ENCODE measurements at places on chromosomes 5 and 9.
A peak's percentile ranks its signal among the peaks of the same experiment; 100 is the strongest.

DNA sequence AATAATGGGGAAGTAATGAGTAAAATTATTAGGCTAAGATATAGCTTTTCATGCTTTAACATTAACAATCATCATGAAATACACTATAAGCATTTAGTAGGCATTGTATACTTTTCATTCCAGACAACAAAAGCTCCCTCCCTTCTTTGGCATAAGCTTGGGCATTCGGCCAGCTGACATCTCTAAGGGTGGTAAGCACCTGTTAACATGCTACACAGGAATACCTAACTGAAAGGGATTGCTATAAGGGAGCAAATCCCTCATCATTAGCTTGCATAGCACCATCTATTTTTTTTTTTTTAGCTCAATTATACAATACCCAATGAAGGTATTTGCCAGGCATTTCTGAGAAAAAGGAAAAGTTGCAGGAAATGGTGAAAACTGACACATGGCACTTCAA lies 16.6 kb downstream of the STRBP start:
- DNase-seq: no peak

DNA sequence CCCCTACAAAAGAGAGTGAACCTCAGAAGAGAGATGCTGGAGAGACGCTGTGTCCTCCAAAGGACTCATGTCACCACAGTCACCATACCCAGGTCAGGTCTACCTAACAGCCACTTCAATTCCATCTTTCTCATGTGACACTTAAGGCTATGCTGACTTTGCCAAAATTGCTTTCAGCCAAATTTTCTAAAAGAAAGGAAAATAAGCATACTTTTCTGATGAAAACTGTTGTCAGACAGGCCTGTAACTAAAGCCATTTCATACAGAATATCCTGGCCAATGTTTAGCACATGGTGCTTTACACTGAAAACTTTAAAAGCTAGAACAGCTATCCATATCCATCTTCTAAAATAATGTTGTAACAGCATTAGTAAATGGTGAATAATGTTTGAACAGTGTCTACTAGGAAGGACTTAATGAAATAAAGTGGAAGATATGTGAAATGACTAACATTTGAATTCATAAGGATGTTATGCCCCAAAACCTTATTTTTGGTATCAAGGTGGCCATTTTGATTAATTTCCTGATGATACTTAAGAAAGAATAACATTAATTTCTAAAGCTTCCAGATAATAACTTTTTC lies 97.2 kb downstream of the NFIB start:
- DNase-seq: no peak

GRCh38 chr9:138060365-138060764 lies 182.8 kb downstream of the CACNA1B start:
- no peak for DNase-seq

DNA sequence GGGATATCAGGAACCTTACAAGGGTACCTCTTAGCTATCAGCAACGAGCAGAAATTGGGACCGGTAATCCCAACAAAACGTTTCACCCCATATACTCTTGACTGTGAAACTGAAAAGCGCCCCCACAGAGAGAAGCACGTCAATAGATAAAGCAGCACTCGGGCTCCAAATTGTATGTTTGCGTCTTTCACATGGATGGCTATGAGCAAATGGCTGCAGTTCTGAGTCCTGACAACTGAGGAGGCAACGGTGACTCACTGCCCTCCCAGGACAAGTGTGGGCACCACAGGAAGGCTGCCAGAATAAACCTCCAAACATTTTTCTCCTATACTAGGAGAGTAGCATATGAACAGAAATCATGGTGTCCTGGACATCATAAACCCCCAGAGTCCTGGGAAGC lies 36.6 kb downstream of the SEMA4D start:
- peak; percentile 39 for DNase-seq

DNA sequence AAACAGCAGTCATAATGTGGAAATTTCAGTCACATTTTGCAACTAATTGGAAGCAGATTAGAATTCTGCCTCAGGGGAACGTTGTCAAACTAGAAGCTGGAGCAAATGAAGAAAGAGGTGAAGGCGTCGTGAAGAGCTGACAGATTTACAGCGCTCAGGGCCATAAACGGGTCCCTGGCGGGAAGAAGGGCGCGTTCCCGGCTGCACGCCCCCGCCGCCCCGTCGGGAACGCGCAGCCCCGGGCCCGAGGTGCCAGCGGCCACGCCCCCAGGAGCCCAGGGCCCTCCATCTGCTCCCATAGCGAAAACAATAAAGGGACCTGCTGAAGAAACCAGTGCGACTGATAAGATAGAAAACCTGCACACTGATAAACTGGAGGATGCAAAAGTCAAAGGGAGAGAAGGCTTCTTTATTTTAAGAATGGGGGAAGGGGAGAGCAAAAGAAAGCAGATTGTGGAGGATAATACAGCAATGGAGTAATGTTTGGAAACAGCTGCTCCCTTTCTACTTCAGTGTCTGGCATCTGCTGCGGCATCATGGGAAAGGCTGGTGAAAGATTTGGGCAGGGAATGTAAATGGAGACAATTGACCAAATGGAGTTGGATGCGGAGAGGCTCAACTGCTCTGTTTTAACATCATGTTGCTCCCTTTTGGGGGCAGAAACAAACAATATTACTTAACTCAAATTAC lies 11.1 kb downstream of the ZNF608 start:
- DNase-seq: no peak

DNA sequence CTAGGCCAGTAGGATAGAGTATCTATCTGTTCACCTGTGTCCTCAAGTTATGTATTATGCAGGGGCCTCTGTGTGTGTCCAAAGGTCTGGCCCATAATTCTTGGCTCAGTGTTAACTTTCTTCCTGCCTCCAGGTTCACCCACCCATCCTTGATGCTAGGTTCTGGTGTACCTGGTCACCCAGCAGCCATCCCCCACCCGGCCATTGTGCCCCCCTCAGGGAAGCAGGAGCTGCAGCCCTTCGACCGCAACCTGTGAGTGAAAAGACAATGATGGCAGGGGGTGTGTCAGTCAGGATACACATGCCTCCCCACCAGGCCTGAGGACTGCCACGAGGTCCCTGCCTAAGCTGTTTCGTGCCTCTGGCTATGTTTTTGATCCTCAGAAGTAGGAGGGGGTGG lies 27.6 kb downstream of the TCF7 start:
- no peak for DNase-seq

DNA sequence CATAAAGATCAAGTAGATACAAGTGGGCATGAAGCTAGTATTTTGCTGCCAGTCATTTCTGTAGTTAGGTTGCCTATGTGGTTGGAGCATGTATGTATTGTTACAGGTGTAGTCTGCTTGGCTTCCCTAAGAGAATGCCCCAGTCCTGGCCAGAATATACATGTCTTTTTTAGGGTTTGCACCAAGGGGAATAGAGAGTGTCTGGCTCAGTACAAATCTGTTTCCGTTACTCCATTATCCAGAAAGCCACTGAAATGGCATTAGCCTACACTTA lies 23.2 kb downstream of the TGFBR1 start:
- DNase-seq: no peak

DNA sequence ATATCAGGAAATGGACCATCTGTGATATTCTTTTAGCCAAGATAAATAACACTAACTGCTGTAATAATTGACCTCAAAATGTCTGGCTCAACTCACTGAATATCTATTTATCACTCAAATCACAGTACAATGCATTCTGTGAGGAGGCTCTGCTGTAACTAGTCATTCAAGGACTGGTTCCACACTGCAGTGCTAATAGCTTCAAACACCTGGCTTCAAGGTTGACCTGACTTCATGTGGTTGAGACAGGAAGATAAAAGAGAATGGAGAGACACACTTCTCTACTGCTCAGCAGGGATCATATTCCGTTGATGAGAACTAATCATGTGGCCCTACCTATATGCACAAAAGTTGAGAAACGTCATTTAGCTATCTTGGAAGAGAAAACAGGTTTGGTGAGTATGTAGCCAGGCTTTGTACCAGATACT lies 3.4 kb upstream of the RHOBTB3 start:
- no peak for DNase-seq

DNA sequence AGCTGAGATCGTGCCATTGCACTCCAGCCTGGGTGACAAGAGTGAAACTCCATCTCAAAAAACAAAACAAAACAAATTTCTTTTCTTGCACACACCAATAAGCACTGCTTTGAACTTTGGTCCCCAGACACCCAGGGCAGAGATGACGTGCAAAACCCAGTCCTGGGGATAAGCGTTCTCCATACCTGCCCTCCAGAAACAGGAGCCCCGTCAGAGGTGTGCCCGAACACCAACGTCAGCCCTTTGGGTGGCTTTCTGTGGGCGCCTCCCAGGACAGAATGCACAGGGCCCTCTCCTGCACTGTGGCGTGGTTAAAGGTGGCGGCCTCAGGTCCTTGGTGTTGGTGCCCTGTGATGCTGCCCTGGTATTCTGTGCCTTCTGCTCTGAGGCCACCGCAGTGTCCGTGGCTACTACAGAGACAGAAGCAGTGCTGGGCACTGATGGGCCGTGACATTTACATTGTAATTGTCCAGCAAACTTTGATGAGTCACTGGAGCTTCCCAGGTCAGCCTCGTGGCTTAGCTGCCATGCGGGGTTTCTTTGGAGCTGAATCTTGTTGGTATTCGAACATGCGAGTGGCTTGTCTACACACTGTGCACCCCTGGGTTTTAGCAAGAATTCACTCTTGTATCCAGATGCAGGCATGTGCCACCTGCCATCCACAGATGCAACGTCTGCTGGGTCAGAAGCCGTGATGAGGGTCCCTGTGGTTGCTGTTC lies 9.8 kb downstream of the PPP1R26 start:
- DNase-seq: no peak

- DNase-seq: no peak
Observed at GRCh38 chr9:93918061-93918460, 37.1 kb downstream of the BARX1 start.

DNA sequence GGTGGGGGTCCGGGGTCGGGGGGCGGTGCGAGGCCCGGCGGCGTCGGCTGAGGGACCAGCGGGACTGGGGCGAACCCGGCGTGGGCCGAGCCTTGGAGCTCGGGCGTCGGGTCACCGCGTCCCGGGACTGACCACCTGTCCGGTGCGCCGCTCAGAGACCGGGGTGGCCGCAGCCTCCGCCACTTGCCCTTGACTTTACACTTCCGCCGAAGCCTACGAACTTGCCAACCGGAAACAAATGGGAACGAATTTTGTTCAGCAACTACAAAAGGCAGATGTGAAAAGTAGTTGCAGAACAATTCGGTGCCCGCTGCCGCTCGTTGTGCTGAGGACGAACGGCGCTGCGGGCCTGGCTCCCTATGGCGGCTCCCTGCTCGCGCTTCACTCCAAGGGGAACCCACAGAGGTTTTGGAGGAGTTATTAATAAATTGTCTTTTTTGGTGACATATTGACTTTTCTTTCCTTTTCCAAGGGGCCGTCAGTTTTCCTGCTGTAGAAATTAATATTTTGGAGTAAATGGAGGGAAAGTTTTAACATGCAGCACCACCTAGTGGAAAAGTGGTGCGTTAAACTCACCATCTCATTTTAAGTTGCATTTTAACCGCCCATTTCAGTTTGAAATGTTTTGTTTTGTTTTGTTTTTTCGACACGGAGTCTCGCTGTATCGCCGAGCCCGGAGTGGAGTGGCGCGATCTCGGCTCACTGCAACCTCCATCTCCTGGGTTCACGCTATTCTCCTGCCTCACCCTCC lies 490 bp downstream of the PCBD2 start:
- peak; percentile 70 for DNase-seq

DNA sequence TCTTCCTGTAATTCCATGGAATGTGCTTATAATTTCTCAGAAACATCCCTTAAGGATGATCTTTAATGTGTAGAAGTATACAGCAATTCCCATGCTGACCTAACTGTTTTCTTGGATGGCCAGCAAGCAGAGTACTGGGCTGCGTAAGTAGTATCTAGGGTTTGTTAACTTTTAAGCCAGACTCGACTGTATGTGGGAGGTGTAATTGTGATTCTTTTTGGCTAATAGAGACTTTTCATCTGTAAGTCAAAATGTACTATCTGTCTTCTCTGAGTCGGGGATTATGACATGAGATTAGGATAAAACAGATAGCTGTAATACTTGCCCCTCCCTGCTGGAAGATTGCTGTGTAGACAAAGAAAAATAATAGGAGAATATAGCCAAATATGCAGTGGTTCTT lies 169.3 kb downstream of the SGCD start:
- DNase-seq: no peak

DNA sequence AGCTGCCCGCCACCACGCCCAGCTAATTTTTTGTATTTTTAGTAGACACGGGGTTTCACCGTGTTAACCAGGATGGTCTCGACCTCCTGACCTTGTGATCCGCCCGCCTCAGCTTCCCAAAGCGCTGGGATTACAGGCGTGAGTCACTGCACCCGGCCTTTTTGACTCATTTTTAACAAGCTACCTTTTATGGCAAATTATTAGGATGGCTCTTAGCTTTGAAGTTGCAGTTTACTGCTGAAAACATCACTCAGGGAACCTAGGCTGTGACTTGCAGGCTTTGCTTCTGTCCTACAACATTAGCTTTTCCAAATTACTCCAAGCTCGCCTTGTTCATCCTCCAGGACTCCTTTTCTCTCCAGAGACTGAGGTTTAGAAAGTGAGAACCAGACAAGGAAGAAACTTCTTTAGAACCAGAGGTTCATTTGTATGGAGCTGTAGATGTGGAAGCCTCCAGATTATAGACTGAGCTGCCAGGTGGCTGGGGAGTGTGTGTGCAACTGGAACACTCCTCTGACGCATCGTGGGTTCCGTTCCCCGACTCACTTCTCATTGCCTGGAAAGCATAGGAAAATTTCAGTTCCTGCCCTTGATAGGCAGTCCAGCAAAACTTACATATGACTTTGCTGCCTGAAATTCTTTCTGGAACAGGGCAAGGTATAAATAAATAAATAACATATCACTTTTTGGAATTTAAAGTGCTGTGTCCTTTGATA lies 23.8 kb upstream of the SPTAN1 start:
- no peak for DNase-seq

- DNase-seq: no peak
Observed at GRCh38 chr5:134459010-134459403, 47.3 kb upstream of the CDKN2AIPNL start.

DNA sequence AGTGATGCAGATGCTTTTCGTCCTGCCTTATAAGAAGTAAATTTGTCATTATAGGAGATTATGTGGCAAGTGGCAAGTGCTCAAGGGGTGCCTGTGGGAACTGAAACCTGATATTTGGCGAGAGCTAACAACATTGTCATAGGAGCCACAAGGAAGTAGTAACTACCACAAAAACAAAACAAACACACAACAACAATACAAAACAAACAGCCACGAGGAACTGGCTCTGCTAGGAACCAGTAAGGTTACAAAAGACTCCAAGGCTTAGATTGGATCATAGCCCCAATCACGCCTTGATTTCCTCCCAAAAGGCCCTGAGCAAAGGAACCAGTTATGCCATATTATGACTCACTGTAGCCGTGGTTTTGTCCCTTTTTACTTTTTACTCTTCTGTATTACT lies 1045.2 kb downstream of the CDH12 start:
- DNase-seq: no peak

DNA sequence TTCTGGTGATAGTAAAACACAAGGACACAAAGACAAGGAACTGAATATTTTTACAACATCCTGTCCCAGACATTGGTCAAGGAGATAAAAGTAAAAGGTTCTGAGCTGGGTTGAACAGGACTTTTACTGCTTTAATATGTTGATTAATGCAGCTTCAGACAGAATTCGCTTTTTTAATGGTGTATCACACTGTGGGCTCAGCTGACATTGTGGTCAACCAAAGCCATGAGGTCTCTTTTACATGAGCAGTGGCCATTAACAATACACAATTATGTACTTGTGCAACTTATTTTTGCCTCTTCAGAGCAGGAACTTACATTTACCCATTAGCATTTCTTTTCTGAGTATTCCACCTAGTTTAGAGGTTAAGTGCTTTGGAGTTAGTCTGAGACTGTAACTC lies 22.8 kb upstream of the ERBIN start:
- DNase-seq: no peak

- DNase-seq: peak; percentile 39
Observed at GRCh38 chr5:83564069-83564749, 92.7 kb downstream of the VCAN start.

Measured in CD4-positive, alpha-beta T cell treated with Interleukin-4 for 4 hours (primary cell).